ENCODE measurements at places on chromosomes 5 and 9.

DNA sequence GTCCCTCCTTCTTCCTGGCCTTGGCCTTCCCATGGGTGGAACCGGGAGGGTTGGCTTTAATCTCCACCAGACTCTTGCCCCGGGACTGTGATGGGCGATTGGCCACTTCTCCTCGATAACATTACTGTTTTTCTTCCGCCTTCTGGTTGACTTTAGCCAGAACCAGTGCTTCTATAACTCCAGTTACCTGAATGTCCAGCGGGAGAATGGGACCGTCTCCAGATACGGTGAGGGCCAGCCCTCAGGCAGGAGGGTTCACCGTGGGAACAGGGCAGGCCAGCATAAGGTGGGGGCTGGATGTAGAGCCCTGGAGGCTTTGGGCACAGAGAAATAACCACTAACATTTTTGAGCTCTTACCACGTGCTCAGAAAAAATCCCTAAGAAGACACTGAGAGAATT, 967 bp downstream of the ORM2 start:
- DNase-seq = no peak

GRCh38 chr9:97072285-97072776, 33.4 kb upstream of the CTSV start:
- no peak for DNase-seq

DNA sequence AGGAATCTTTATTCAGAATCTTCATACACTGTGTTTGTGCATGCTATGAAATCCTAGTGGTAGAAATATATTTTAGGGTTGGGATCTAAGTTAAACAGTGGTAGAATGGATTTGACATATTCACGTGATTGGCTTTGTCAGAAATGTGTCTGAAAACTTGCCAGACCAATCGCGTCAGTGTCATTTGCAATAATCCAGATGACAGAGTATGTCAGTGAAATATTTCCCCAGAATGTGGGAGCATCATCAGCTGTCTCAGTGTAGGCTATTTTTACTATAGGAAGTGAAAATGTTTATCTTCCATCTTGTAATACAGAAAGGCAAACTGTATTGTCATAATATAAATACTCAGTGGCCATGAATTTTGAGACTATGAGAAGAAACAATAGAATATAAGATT, 220.6 kb upstream of the EDIL3 start:
- DNase-seq = no peak

DNA sequence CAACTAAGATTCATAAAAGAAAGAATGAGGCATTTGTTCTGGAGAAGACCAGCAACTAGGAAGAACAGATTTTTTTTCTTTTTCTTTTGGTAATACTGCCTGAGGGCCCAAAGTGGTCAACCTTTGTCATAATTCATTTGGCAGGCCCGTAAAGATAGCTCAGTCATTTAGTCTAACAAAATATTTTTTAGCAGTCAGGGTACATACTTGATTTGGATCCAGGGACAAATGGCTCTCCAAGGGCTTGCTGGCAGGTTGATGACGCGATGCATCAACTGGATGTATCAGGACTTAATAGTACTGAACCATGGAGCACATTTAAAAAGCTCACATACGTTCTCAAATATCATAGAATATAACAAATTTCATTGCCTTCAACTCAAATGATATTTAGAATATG, 203.4 kb upstream of the ZNF608 start:
- no peak for DNase-seq

GRCh38 chr5:65098393-65098792, 329.7 kb downstream of the CWC27 start:
- no peak for DNase-seq

DNA sequence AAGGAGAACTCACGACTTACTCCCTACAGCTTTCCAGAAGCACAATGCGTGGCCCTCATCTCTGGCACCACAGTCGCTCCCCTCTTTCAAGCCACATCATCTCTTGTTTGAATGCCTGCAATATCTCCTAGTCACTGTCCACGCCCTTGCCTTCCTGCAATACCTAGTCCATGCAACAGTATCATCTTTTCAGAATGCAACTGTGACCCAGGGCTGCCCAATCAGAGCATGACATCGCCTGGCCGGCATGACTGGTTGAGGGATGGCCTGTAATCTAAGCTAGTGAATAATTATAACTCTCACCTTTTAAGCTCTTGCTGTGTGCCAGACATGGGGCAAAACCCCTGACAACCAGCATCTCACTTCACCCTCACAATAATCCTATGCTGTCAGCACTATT, 52.5 kb upstream of the CPEB4 start:
- DNase-seq = no peak

- no peak for DNase-seq
Measured at GRCh38 chr5:170362102-170362501, 27.1 kb downstream of the KCNMB1 start.

DNA sequence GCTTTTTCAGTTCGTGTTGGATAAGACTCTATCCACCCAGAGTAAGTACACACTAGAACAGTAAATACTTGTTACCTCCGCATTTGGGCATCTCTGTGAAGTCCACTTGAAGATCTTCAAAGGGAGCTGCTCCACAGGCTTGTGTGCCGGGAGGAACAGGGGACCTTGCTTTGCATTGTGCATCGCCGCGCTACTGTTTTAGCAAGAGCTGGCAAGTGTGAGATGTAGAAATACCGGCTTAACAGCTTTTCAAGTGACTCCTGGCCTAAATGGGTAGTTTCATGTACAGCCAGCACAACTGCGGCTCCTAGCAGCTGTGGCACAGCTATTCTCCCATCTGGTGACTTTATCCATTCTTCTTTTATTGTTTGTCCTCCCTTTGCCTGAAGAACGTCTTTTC, 8.4 kb upstream of the ZNF354C start:
- DNase-seq = no peak

GRCh38 chr9:12934545-12935272, 159.9 kb downstream of the LURAP1L start:
- DNase-seq = peak; percentile 38

GRCh38 chr9:108269371-108269770, 586.4 kb downstream of the ACTL7B start:
- no peak for DNase-seq

GRCh38 chr9:131609099-131609830, 63.9 kb downstream of the PRRT1B start:
- peak; percentile 51 for DNase-seq

DNA sequence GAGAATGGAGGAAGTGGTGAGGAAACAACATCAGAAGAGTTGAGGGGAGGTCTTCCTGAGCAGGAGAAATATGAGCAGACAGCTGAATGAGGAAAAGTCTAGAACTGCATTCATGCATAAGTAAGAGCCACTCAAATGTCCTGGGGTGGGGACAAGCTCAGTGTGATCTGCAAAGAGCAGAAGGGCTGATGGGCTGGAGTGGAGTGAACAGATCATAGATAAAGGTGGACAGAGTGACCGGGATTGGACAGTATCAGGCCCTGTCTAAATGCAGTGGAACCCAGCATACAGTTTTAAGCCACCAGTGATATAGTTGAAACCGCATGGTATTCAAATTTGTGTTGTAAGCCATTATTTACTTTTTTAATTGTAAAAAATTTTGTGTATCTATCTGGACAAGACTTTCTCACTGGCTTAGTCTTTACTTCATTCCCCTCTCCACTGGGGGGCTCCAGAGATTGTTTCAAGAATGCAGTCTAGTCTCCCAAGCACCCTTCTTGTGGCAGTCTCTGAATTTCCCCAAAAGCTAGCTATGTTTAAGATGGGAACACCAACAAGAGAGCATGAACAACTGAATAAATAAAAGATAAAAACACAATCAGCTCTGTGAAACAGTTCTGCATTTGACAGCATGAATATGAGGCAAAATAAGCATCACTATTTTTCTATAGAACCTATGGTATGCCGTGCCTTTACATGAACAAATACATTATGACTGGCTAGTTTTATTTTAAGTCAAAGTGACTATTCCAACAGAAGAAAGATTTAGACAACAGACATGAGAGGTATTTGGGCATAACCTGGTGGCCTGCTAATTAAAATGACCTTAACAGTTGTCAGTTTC, 10.7 kb upstream of the STK32A start:
- peak; percentile 57 for DNase-seq

- DNase-seq = no peak
Measured at GRCh38 chr5:148395031-148395430, 11.3 kb downstream of the FBXO38 start.

DNA sequence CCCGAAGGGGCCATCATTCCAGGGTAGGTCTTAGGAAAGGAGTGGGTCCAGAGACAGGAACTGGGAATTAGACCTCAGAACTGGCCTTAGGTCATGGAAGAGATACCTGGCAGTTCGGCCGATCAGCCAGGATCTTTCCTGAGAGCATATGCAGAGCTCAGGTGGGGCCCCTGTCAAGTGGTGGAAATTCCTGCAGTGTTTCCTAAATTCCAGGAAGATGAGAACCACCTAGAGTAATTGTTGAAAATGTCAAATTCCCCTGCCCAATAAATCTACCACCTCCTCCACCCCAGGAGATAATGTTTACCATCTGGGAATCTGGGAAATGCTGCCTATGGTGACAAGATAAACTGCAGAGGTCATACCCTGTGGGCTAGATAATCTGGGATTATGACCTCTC, 14.6 kb downstream of the TMEM171 start:
- DNase-seq = no peak

GRCh38 chr9:4939118-4939561, 45.9 kb upstream of the JAK2 start:
- DNase-seq = peak; percentile 59

- no peak for DNase-seq
Measured at GRCh38 chr9:75358846-75359245, 270.5 kb downstream of the OSTF1 start.

GRCh38 chr5:31952067-31952466, 222.1 kb downstream of the GOLPH3 start:
- no peak for DNase-seq

- no peak for DNase-seq
Measured at GRCh38 chr5:110561510-110561909, 165.0 kb downstream of the TMEM232 start.

DNA sequence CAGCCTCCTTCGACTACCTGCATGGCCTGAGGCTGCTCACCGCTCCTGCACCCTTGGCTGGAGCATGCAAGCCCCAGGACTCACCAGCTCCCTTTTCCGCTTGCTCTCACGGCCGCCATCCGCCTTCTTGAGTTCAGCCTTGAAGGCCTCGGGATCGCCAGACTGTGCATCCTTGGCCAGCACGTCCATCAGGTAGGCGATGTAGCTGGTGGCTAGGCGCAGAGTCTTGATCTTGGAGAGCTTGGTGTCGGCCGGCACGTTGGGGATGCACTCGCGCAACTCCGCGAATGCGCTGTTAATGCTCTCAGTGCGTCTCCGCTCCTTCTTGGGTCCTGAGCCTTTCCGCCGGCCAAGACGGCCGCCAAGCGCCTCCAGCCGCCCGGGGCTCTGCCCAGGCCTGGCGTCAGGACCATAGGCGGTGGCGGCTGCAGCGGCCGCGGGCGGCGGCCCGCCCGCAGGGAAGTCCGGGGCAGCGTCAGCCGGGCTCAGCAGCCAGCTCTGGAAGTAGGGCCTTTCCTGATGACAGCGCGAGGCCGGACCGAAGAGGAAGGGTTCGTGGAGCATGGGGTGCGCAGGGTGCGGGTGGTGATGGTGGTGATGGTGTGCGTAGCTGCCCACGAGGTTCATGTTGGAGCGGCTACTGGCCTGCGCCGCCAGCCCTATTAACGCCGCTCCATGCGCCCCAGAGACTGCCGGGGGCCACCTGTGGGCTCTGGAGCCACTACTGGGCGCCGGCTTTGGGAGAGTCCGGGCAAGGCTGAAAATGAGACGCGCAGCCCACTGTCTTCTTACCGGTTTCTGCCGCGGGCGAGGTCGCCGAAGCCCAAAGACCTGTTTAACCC, 424 bp downstream of the HAND1 start:
- DNase-seq = no peak

DNA sequence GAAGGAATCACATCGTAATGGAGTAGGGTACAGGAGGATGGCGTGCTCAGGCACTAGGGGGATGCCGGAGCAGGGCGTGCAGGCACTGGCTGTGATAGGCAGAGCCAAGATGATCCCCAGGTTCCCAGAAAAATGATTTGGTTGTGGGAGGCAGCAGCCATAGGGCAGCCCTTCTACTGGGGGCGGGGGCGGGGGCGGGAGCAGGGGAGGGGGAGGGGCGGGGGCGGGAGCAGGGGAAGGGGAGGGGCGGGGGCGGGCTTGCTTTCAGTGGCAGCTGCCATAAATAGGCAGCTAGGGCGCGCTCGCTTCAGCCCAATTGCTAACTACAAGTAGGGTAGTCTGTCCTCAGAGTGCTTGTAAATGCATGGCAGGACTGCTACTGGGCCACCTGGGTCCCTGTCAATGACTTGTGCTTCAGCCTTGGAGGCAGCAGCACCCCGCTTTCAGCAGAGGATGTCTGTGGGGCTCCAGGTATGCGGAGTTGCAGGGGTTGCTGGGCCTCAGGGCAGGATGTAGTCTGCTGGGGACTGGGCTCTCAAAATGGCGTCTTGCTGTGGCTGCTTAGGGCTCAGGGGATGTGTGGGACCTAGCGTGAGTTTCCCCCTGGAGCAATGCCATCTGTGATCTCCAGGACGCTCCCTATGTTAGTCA, 354.3 kb downstream of the RAB3C start:
- no peak for DNase-seq

DNA sequence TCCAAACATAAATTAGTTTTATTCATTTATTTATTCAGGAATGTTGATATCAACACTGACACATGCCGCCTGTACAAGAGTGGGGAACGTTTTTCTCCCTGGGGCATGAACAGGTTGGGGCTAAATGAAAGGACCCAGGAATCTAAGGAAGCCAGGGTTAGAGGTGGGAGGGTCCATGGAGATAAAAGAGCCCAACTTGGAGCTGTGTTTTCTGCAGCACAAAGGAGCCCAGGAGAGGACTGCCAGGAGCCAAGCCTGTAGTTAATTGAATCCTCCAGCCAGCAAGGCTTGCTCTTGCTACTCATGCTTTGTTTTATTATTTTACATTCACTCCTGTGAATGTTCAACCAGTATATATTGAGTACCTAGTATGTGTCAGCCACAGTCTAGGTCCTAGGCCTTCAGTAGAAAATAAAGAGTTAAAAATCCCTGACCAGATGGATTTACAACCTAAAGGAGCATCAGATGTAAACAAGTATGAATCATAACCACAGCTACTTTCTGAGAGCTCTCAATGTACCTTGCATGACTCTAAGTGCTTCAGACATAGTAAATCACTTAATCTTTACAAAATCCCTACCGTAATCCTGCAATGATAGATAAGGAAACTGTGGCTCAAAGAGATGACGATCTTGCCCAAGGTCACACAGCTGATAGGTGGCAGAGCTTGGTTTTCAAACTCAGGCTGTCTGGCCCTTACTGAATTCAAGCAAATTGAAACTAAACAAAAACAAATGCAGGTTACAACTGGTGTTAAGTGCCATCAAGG, 69.8 kb downstream of the ASTN2 start:
- no peak for DNase-seq

- no peak for DNase-seq
Measured at GRCh38 chr5:176894298-176894697, 4.8 kb downstream of the HK3 start.

GRCh38 chr9:105673850-105674387, 11.7 kb downstream of the TAL2 start:
- DNase-seq = no peak
